ENCODE measurements at places on chromosomes 13 and 19. TPM values are rescaled to one million over a fixed set of nuclear protein-coding genes. Genes with fewer than 3 reads are reported as not detected.

DNA sequence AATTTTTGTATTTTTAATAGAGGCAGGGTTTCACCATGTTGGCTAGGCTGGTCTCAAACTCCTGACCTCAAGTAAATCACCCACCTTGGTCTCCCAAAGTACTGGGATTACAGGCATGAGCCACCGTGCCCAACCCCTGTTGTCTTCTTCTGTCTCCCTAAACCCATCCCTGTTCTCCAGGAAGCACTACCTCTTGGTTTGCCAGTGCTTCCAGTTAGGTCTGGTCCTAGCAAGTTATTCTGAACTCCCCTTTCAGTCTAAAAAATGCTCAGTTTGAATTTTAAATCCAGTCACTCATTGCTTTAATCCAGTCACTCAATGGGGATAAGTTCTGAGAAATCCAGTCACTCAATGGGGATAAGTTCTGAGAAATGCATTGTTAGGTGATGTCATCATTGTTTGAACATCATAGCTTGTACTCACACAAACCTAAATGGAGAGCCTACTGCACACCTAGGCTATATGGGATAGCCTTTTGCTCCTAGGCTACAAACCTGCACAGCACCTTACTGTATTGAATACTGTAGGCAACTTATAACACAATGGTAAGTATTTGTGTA lies 8.0 kb upstream of the ATP4A start:
- H3K36me3 ChIP-seq: no peaks in the 10 kb centered on the region
- no peak overlapping the region for H3K27ac ChIP-seq
- H3K4me1 ChIP-seq: no peaks in the 10 kb centered on the region
- no peak for DNase-seq
- no peak overlapping the region for H3K4me3 ChIP-seq

DNA sequence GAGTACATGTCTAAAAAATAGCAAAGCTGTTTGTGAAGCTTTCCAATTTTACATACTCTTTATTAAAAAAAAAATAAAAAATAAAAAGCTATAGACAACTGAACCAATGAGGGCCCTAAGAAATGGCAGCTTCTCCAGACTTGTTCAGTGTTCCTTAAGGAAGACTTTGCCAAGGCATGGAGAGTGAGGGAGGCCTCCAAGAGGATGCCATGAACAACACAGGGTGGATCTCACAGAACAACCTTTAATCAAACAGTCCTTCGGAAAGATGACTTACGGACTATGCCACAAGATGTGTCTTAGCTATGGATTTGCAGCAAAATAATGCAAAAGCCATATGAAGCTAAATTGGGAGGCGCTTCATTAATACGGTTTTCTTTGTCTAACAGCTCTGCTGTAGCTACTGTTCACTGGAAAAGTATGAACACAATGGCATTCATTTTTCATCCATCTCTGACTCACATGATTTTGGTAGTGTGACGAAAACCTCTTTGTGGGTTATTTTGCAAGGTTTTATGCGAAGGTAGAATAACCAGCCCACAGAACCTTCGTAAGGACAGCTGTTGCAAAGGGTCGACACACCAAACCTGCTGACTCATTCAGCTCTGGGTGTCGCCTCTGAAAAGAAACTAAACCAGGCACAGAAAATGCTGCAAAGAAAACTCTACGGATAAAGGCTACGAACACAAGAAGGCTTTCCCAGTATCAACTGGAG lies 27.7 kb downstream of the EFNB2 start:
- no peaks in the 10 kb centered on the region for H3K36me3 ChIP-seq
- H3K4me1 ChIP-seq: peaks cover 3% of the 10 kb centered on the region
- no peaks in the 10 kb centered on the region for H3K27me3 ChIP-seq
- no peak overlapping the region for H3K4me3 ChIP-seq
- H3K27ac ChIP-seq: no peak overlapping the region

Gene C19orf67
- total RNA-seq: 2.1 TPM

DNA sequence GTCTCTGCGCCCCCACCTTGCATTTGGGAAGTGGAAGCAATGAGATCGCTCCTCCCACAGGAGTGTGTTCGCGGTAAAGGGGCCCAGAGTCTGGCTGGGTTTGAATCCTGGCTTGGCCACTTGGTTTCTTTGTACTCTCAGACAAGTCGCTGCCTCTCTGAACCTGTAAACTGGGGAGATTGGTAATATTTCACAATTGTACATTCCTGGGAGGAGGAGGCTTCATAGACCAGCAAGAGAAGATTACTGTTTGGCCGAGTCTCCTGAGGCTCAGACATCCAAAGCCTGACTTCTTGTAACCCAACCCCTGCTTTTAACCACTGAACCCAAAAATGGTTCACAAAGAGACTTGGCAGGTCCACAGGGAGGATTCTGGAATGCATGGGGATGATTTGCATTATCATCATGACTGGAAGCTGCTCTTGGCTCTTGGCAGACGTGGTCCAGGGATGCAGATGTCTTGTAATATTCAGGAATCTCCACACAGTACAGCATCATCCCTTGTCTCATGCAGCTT lies 13.6 kb upstream of the STRN4 start:
- no peak overlapping the region for H3K4me3 ChIP-seq
- no peaks in the 10 kb centered on the region for H3K27me3 ChIP-seq
- peaks cover 9% of the 10 kb centered on the region for H3K36me3 ChIP-seq
- H3K4me1 ChIP-seq: peaks cover 13% of the 10 kb centered on the region
- no peak overlapping the region for H3K27ac ChIP-seq
- no peak for DNase-seq

Gene HS6ST3
- not detected for total RNA-seq

DNA sequence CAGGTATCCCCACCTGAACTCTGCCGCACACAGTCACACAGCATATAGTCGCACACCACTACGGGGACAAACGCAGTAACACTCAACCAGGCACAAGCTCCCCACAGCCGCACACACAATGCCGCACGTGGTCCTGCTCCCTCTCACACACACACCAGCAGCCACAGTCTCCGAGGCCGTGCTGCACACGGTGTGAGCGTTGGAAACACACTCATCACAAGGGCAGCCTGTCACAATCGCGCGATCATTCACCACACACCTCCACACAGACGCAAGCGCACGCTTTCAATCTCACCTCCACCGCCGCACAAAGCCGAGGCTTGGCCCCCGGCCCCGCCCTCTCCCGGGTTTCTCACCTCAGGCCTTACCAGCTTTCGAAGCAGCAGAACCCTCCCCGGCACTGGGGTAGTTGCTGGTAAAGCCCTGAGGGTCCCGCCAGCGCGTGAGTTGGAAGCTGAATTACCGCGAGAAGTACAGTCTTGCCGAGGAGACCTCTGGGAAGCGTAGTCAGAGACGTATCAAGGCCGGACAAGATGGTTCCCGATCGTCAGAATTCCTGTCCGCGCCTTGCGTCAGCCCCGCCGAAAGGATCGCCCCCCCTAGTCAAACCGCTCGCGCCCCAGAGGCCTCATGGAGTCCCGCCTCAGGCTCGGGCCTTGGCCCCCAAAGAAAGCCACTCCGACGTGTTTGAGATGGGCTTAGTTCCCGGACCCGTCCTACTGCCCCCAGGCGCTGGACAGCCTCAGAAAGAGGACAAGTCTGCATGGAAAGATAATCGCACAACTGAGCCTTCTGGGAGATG lies at the start of gene ZNF566:
TSS of gene ZNF566 (minus strand) at position 444 of the 802 bp plus-strand sequence. CDS start 13,004 bp downstream, outside the sequence.
- peaks cover 11% of the 10 kb centered on the region for H3K4me1 ChIP-seq
- peak within 1 kb of the TSS; percentile 57 for H3K4me3 ChIP-seq
- peak within 1 kb of the TSS; percentile 91 for H3K27ac ChIP-seq
- H3K27me3 ChIP-seq: no peaks in the 10 kb centered on the region

- no peak overlapping the region for H3K27ac ChIP-seq
- H3K4me1 ChIP-seq: no peaks in the 10 kb centered on the region
- no peaks in the 10 kb centered on the region for H3K36me3 ChIP-seq
- H3K4me3 ChIP-seq: no peak overlapping the region
Measured at GRCh38 chr13:87712012-87712411, 40.8 kb downstream of the SLITRK5 start.

GRCh38 chr13:33111414-33112110 lies 95.3 kb downstream of the KL start:
- no peak overlapping the region for H3K27ac ChIP-seq
- H3K4me3 ChIP-seq: no peak overlapping the region
- no peaks in the 10 kb centered on the region for H3K4me1 ChIP-seq
- H3K27me3 ChIP-seq: no peaks in the 10 kb centered on the region
- no peak for DNase-seq
- no peaks in the 10 kb centered on the region for H3K36me3 ChIP-seq

Gene FGF21
- not detected for total RNA-seq

DNA sequence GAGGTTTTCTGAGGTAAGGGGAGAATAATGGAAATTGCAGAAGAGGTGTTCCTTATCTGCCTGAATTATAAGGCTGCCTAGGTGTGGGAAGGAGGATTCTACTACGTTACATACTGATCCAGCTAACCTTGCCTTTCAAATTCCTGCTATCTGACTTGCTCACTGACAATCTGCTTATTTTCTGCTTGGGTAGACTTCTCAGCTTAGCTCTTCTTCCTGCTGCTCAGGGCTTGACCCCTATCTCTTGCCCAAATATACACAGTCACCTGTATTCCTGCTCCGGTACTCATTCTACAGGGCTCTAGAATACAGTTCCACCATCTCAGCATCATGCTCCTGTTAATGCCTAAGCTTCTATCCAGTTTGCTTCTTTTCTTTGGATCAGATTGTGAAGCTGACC lies 1607.6 kb downstream of the OLFM4 start:
- no peaks in the 10 kb centered on the region for H3K4me1 ChIP-seq
- no peak overlapping the region for H3K4me3 ChIP-seq
- H3K36me3 ChIP-seq: no peaks in the 10 kb centered on the region
- no peak overlapping the region for H3K27ac ChIP-seq

DNA sequence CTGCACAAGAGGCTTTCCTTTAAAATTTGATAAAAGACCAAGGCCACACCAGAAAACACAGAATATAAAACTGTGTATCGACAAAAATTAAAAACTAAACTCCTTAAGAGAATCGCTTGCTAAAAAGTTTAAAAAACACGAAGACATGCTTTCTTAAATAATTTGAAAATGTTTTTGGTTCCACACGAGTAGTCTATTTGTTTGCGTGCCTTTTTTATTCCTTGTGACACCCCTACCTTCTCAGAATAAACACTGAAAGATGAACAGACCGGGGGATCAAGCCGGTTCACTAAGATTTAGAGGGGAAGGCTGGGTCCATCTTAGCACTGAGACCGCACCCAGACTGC lies 256.4 kb upstream of the STARD13 start:
- DNase-seq: no peak
- H3K27me3 ChIP-seq: no peaks in the 10 kb centered on the region
- H3K36me3 ChIP-seq: no peaks in the 10 kb centered on the region
- H3K4me1 ChIP-seq: no peaks in the 10 kb centered on the region

DNA sequence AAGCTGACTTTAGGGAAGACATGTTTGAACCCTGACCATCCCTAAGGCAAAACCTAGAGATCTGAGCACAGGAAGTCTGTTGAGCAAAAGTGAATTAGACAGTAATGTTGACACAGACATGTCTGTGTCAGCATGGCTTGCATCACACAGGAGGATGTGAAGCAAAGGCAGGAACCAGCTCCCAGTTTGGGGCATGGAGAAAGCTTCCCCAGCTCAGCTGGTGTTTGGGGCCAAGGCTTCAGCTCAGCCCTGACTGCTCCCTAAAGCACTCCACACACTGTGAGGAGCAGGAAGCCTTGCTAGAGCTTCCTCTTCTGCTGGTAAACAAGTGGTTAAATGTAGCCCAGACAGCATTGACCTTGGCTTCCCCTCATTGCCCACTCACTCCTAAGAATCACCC lies 153.8 kb upstream of the UBL3 start:
- DNase-seq: no peak
- no peaks in the 10 kb centered on the region for H3K4me1 ChIP-seq
- no peak overlapping the region for H3K4me3 ChIP-seq
- H3K27ac ChIP-seq: no peak overlapping the region
- no peaks in the 10 kb centered on the region for H3K36me3 ChIP-seq
- H3K27me3 ChIP-seq: no peaks in the 10 kb centered on the region

DNA sequence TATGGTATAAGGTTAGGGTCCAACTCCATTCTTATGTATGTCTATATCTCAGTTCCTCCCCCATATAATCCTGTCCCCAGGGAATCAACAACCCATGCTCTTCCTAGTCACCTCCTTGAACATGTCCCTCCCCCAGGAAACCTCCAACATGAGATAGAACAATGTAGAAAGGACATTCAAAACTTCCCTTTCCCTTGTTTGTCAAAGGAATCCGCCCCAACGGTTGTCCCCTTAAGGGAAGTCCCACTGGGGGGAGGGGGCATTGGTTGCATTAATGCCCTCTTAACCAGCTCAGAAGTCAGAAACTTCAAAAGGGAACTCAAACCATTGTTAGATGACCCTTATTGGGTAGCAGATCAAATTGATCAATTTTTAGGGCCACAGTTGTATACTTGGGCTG lies 6.8 kb upstream of the ZNF561 start:
- H3K4me1 ChIP-seq: no peaks in the 10 kb centered on the region
- H3K4me3 ChIP-seq: no peak overlapping the region
- DNase-seq: no peak
- H3K27me3 ChIP-seq: no peaks in the 10 kb centered on the region
- H3K36me3 ChIP-seq: no peaks in the 10 kb centered on the region

DNA sequence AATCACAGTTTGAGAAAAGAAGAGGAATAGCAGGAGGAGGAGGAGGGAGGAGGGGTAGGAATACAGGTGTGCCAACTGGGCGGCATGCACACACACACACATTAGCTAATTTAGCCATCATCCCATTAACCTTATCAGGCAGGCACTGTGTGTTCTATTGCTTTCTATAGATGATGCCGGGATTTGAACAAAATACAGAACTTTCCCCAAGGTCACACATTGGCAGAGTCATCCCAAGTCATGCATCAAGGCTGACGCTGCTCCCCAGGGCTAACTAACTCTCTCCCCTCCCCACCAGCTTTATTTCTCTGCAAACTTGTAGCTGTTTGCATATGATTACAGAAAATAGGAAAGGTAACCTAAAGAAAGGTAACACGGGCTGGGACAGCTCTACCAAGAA lies 83.0 kb downstream of the NUFIP1 start:
- no peaks in the 10 kb centered on the region for H3K4me1 ChIP-seq
- H3K27me3 ChIP-seq: peaks cover 15% of the 10 kb centered on the region
- H3K36me3 ChIP-seq: no peaks in the 10 kb centered on the region
- H3K27ac ChIP-seq: no peak overlapping the region

Gene TNFSF9
- total RNA-seq: 18.9 TPM

Gene PCP2
- 0.96 TPM for total RNA-seq

Gene TPTE2
- not detected for total RNA-seq

DNA sequence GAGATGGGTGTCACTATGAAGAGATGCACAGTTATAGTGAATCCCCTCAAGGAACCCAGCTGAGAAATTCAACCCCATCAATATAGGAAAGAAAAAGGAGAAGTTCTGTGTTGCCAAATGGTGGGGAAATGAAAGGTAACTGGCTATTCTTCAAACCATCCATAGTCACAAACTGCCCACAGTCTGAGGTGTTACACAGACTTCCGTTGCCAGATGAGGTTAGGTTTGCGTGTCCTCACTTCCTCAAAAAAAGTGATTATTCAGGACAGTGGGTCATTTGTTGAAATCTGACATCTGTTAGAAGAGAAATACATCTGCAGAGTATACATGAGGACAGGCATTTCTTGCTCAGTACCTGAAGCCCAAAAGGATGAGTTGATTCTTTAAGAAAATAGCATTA lies 9.0 kb downstream of the SIGLEC5 start:
- DNase-seq: no peak
- peaks cover 18% of the 10 kb centered on the region for H3K27me3 ChIP-seq
- H3K4me1 ChIP-seq: no peaks in the 10 kb centered on the region
- H3K36me3 ChIP-seq: no peaks in the 10 kb centered on the region
- H3K4me3 ChIP-seq: no peak overlapping the region

Gene PTGIR
- 1.4 TPM for total RNA-seq

Gene TTYH1
- not detected for total RNA-seq
